ENCODE measurements at places on chromosomes 3 and 15. TPM values are rescaled to one million over a fixed set of nuclear protein-coding genes. Genes with fewer than 3 reads are reported as not detected.

DNAJA4 gene
- total RNA-seq = 11.1 TPM

C3orf22 gene
- total RNA-seq = not detected

ZCWPW2 gene
- total RNA-seq = 0.82 TPM

PCSK6 gene
- total RNA-seq = 10.6 TPM

ZNF445 gene
- 11.9 TPM for total RNA-seq

CSPG4 gene
- total RNA-seq = 17.5 TPM

ZBTB20 gene
- total RNA-seq = 4.1 TPM

SLC2A2 gene
- 0.13 TPM for total RNA-seq

ATP13A5 gene
- total RNA-seq = not detected

INSYN1 gene
- total RNA-seq = 2.6 TPM

MYL3 gene
- total RNA-seq = not detected

COL6A5 gene
- not detected for total RNA-seq

ARGFX gene
- total RNA-seq = not detected

IL5RA gene
- not detected for total RNA-seq

TMEM40 gene
- total RNA-seq = 1.3 TPM

HIGD2B gene
- total RNA-seq = 0.21 TPM

DAZL gene
- total RNA-seq = not detected

FILIP1L gene
- 3.2 TPM for total RNA-seq

LMOD3 gene
- not detected for total RNA-seq

STT3B gene
- total RNA-seq = 105 TPM

RARB gene
- not detected for total RNA-seq

REC114 gene
- not detected for total RNA-seq

KNL1 gene
- total RNA-seq = 28.9 TPM

MANF gene
- 69.9 TPM for total RNA-seq

SLMAP gene
- total RNA-seq = 49.2 TPM

GOLGA8T gene
- total RNA-seq = not detected

OR5H6 gene
- not detected for total RNA-seq

CCR3 gene
- not detected for total RNA-seq

GOLGA8J gene
- 0.44 TPM for total RNA-seq

PRR23B gene
- not detected for total RNA-seq

LIPH gene
- total RNA-seq = 19.9 TPM
